Stimulated activated CD4-positive, alpha-beta T cell treated with anti-CD3 and anti-CD28 coated beads, Interleukin-4, amount 100 ng/mL, for 1 hour (primary cell): ENCODE measurements at places on chromosomes 16 and 17.

GRCh38 chr17:17385491-17385890, 82.3 kb downstream of the NT5M start:
- DNase-seq = no peak

DNA sequence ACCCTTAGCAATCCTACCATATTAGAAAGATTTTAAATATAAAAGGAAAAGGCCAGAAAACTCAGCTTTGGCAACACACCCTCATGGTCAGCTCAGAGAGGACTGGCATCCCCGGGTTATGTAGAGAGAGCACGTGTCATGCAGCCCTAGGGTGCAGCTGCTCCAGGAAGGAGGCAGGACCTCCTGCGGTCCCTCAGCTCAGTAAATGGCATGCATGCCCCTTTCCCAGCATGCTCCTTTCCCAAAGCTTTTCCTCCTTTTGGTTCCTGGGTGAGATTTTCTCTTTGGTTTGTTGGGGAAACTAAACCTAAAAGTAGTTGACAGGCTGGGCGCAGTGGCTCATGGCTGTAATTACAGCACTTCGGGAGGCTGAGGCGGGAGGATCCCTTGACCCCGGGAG, 3.9 kb downstream of the GAN start:
- DNase-seq = no peak

GRCh38 chr17:70780031-70780430, 610.7 kb downstream of the KCNJ2 start:
- DNase-seq = no peak

GRCh38 chr17:72985882-72986720, 106.4 kb downstream of the SLC39A11 start:
- DNase-seq = peak; percentile 31

- DNase-seq = no peak
These were observed 32.7 kb upstream of the ICAM2 start for GRCh38 chr17:64053101-64053500.

DNA sequence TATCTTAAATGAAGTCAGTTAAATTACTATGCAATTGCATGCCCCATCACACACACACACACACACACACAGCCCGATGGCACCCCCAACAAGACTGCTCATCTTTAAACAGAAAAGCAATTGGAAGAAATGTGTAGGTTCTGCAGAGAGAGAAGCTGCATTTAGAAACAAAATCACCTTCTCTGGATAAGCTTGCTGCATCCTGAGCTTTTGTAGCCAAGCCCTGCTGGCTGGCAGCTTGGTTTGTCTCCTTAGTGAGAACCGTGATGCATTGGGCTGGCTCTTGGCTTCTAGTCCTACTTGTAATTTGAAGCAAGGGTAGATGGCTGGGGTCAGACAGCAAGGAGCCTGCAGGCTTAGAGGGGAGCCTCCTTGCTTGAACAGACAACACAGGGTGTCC, 153.8 kb downstream of the SOX9 start:
- DNase-seq = no peak
